Kidney (tissue), 22 donors: ENCODE measurements at places on chromosomes 11 and 22. TPM values are rescaled to one million over a fixed set of nuclear protein-coding genes. Genes with fewer than 3 reads are reported as not detected.

The USH1C gene
- 38.6 TPM for total RNA-seq

The SCGB1C1 gene
- total RNA-seq, result not detected

The UPB1 gene
- total RNA-seq, result 1.0 TPM

The OMP gene
- 1.8 TPM for total RNA-seq

The DCPS gene
- 24.2 TPM for total RNA-seq

- no peak overlapping the region for H3K4me3 ChIP-seq
- no peaks in the 10 kb centered on the region for H3K36me3 ChIP-seq
- H3K4me1 ChIP-seq, result no peaks in the 10 kb centered on the region
- DNase-seq, result no peak
Observed at GRCh38 chr11:132631989-132632388, 900.3 kb downstream of the OPCML start.

- H3K27ac ChIP-seq, result peak overlapping the region; percentile 76
- peaks cover 14% of the 10 kb centered on the region for H3K4me1 ChIP-seq
- no peaks in the 10 kb centered on the region for H3K36me3 ChIP-seq
- no peak overlapping the region for H3K4me3 ChIP-seq
Observed at GRCh38 chr11:19577391-19577975, 135.2 kb upstream of the NAV2 start.

GRCh38 chr11:103744496-103745153, 291.8 kb upstream of the DDI1 start:
- no peak overlapping the region for H3K4me3 ChIP-seq
- no peak for DNase-seq
- H3K27me3 ChIP-seq, result no peaks in the 10 kb centered on the region
- no peaks in the 10 kb centered on the region for H3K4me1 ChIP-seq
- H3K27ac ChIP-seq, result no peak overlapping the region
- no peaks in the 10 kb centered on the region for H3K36me3 ChIP-seq

GRCh38 chr11:119843877-119844276, 114.9 kb upstream of the NECTIN1 start:
- DNase-seq, result no peak
- H3K36me3 ChIP-seq, result no peaks in the 10 kb centered on the region
- no peak overlapping the region for H3K4me3 ChIP-seq
- no peaks in the 10 kb centered on the region for H3K27me3 ChIP-seq

- no peaks in the 10 kb centered on the region for H3K27me3 ChIP-seq
- no peaks in the 10 kb centered on the region for H3K36me3 ChIP-seq
- no peak overlapping the region for H3K27ac ChIP-seq
- no peaks in the 10 kb centered on the region for H3K4me1 ChIP-seq
Observed at GRCh38 chr22:48961705-48962104, 866.0 kb downstream of the BRD1 start.

GRCh38 chr11:44774731-44775130, 48.0 kb downstream of the TSPAN18 start:
- DNase-seq, result peak; percentile 42
- no peaks in the 10 kb centered on the region for H3K27me3 ChIP-seq
- no peak overlapping the region for H3K4me3 ChIP-seq

DNA sequence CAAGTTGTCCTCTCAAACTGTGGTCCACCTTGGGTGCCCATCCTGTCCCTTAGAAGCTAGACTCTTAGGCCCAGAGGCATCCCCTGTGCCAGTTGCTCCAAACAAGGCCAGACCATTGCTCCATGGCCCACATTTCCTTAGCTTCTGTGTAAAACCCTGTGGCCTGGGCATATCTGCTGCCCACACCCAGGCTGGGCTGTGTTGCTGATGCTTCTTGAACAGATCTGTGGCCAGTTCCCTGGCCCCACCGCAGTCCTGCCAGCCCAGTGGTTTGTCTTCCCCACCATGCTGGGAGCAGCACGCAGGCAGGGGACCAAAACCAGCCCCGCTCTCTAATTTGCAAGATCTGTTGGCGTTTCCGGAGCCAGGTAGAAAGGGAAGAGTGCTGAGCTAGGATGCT, 72.2 kb downstream of the CSNK2A3 start:
- no peak for DNase-seq
- no peaks in the 10 kb centered on the region for H3K27me3 ChIP-seq
- H3K27ac ChIP-seq, result no peak overlapping the region
- H3K36me3 ChIP-seq, result no peaks in the 10 kb centered on the region
- H3K4me3 ChIP-seq, result no peak overlapping the region

GRCh38 chr11:76802151-76802550, 19.0 kb downstream of the TSKU start:
- H3K4me3 ChIP-seq, result no peak overlapping the region
- H3K36me3 ChIP-seq, result no peaks in the 10 kb centered on the region
- no peak for DNase-seq
- H3K27ac ChIP-seq, result no peak overlapping the region
- H3K4me1 ChIP-seq, result peaks cover 6% of the 10 kb centered on the region

DNA sequence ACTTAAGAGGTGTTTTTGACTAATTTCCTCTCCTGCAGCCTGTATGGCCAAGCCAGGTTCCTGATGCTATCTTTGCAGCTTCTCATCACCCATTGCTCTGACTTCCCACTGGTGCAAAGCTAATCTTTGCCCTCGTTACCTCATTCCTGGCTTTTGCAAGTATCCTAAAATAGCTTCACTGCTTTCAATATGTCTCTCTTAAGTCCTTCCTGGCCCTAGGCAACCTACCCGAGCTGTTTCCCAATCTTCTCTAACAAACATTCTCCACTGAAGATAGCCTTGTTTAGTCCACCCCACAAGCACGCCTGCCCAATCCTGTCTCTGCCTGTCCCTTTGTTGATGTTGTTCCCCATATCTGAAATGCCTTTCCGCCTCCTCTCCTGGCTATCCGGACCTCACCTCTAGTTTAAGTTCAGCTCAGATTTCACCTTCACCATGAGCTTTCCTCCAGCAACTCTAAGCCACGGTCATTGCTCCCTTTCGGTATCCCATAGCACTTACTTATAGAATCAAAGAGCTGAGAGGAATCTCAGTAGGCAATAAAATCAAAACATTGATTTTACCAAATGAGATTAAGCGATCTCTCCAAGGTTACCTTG, 30.1 kb upstream of the CECR2 start:
- H3K36me3 ChIP-seq, result no peaks in the 10 kb centered on the region
- no peak overlapping the region for H3K27ac ChIP-seq
- no peak overlapping the region for H3K4me3 ChIP-seq
- H3K27me3 ChIP-seq, result no peaks in the 10 kb centered on the region
- DNase-seq, result no peak
- H3K4me1 ChIP-seq, result no peaks in the 10 kb centered on the region
